ENCODE measurements at places on chromosomes 2 and 18.

- DNase-seq, result no peak
Measured at GRCh38 chr2:170514140-170514539, 201.0 kb upstream of the SP5 start.

DNA sequence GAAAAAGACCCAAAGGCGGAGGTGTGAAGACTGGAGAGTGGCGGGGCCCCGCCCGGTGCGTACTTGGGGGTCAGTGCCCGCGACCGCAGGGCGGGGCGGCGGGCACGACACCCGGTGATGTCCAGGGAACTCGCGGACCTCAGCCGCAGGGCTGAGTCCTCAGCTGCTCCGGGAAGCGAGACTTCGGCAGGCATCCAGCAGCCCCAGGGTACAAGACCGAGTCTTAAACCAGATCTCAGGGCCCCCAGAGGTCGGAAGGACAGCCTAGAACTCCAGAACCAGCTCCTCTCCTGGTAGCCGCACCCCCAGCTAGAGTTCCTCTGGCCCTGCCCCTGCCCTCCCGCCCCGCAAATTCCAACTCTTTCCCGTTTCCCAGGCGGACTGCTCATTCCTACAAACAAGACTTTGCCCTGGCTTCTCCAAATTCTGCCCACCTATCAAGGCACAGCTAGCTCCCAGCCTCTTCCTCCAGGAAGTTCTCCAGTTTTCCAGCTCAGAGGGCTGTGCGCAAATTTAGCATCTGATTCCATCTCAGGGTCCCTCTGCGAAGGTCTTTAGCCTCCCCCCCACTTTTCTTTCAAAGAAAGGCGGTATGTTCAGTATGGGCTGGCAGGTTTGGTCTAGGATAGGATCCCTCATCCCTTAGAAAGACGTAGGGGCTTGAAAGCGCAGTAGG, 26.0 kb upstream of the NOTO start:
- no peak for DNase-seq

DNA sequence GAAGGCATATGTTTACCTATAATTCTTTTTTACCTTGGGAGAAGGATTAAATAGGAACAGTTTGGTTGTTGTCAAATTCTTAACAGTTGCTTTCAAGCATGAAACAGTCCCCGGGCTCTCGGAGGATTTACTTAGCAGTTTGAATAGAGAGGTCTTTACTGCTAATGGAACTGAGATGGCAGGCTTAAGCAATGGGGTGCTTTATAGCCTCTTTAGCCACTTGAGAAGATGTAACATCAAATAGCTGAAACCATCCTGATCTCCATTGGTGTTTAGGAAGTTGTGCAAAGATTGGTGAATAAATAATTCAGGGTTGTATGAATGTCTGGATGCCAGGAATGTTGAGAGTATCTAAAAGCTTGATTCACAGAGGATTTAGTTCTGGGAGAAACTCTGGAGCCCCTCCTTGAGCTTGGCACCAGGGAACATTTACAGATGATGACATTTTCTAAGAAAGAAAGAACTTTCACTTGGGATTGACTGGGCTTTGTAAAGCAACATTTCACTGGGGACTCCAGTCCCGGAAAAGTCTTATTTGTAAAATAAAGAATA, 51.9 kb downstream of the PTPRM start:
- DNase-seq, result no peak

- no peak for DNase-seq
Measured at GRCh38 chr2:40129725-40130124, 322.2 kb downstream of the SLC8A1 start.

DNA sequence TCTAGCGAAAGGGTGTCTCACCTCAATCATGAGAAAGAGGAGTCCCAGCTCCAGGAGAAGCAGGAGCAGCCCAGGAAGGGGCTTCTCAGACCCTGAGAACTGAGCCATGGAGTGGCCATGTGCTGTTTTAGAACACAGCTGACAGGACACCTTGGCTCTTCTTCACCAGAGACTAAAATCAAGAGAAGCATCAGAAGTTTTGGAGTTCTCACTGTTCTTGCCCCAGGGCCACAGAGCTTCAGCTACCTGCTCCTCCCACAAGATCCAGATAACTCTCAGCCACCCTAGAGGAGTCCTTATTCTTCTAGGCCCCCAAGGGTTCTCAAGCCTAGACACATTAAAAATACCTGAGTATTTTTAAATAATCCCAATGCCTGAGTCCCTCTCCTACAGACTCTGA, 99.6 kb upstream of the ATP8B1 start:
- DNase-seq, result no peak

DNA sequence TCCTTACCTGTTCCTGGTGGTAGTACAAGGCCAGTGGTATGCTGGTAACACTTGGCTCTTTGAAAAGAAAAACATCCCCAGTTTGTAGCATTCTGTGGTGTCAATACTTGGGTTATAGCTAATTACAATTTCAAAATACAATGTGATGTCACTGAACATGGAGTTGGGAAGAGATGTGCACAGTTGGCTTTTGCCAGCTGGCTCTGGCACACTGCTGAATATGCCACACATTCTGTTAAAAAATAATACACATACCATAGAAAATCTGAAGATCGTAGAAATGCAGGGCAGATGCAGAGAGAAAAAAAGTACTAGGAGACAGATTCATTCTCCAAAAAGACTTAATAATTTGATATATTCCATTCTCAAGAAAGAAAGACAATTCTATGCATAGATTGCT, 101.5 kb downstream of the TACR1 start:
- DNase-seq, result no peak

DNA sequence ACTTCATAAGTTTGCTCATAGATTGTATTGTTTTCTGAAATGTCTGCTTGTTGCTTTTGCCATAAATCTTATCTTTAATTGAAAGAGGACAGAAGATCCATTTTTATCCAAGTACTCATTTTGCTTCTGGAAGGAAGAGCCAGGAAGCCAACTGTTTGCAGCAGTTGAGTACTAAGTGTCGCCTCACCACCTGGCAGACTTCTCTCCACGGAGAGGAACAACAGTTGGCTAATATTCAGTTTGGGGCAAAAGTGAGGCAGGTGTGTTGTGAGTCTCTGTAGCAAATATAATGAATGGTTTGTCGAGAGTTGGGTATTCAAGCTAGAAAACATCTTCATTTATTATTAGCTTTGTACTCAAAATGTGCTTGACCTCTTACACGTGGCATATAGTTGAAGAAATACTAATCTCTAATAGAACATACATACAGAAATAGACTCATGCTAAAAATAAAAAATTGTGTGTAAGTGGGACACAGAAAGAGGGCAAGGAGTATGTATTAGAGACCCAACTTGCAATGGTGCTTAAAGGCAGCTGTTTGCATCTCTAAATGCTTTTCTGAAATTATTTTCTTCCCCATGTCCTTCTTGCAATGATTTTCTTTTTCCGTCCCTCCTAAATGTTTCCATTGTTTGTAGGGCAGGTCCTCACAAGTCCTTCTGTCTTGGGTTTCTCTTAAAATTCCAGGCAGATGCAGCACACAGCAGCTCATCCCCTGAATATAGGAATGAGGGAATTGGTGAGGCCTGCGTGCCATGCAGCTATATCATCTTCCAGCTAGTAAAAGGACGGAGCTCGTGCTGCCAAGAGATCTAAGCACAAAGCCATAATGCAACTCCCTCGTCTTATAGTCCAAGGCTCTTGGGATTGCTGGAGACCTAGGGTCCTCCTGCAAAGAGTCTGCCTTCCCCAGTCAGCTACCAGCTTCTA, 44.8 kb upstream of the MAP3K20 start:
- no peak for DNase-seq

DNA sequence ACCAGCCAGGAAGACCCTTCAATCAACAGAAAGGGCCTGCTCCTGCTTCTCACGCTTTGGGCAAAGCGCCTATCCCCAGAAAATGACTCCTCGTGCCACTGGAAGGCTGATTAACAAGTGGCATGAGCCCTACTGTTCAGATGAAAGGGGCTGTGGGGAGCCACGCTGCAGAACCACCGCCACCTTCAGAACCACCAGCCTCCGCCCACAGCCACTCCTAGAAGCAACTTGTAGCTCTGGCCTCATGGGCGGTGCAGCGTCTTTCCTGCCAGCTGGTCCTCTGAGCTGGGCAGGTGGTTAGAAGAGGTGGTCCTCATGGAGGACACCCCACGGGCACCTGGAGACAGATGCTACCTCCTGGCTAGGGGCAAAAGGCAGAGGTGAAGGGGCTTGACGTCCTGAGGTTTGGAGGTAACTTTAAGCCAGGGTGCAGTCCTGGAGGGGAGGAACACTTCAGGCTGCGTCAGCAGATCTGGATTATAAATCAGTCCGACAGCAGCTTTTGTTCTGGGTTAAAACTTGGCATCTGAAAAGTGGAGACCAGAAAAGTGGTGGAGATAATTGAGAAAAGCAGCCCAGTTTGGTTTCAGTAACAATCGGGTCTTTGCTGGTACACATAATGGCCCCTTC, 861 bp upstream of the SEMA4C start:
- DNase-seq, result no peak

DNA sequence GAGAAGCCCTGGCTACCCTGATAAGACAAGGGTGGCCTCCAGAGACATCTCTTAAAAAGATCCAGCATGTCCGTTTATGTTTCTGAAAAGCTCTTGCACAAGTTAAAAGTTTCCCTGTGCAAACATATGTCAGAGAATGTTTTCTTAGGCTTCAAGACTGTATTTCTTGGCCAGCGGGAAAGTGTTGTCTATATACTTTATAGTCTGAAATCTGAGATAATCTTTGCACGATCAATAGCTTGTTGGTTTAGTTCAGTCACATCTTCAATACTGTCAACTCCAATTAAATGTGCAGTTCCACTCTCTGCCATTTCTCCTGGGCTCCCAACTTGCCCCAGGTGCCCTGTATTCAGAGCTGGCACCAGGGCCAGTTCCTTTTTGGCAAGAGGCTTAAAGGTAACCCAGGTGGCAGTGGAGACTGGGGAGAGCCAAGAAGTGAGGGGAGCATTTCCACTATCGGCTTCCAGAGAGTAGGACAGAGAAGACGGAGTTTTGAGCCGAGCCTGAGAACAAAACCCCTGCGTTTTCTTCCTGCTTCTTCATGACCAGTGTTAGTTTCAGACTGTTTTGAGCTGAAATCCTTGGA, 64.4 kb downstream of the ACOXL start:
- DNase-seq, result no peak

GRCh38 chr2:160387558-160388262, 105.9 kb downstream of the RBMS1 start:
- no peak for DNase-seq

GRCh38 chr18:2642771-2643170, 12.8 kb upstream of the SMCHD1 start:
- DNase-seq, result no peak

- DNase-seq, result no peak
Measured at GRCh38 chr2:202479090-202479489, 103.0 kb downstream of the BMPR2 start.

DNA sequence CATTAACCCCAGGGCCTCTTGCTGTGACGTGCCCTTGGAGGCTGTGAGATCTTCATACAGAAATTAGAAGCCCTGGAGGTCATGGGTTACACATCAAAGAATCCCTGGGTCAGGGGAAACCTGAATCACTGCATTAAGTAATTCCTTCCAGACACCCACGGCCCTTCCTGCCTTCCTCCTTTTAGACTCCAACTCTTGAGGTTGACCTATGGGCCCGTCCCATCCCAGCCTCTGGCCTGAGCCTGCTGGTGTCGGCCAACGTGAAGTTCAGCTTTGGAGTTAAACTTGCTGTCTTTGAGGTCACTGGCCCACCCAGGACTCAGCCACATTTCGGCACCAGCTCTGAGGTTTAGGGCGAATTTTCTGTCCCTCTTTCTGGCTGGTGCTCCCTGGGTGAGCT, 198.3 kb downstream of the ACKR3 start:
- no peak for DNase-seq

DNA sequence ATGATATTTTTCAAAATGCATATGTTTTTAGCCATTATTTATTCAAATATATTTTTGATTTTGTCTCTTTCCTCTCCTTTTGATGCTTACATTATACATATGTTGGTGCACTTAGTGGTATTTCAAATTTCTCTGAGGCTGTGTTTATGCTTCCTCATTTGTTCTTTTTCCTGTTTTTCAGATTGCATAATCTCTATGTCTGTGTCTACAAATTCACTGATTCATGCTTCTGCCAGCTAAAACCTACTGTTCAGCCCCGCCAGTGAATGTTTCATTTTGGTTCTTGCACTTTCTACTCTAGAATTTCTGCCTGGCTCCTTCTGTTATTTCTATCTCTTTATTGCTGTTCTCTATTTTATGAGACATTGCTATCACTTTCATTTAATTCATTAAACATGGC, 951.7 kb upstream of the CNTNAP5 start:
- DNase-seq, result no peak

GRCh38 chr2:50584185-50584584, 447.7 kb downstream of the NRXN1 start:
- DNase-seq, result no peak

GRCh38 chr2:152566728-152567069, 150.6 kb downstream of the PRPF40A start:
- peak; percentile 46 for DNase-seq

- no peak for DNase-seq
Measured at GRCh38 chr2:58714238-58714637, 473.1 kb upstream of the FANCL start.

GRCh38 chr2:119338826-119339561, 27.6 kb downstream of the C2orf76 start:
- peak; percentile 56 for DNase-seq

DNA sequence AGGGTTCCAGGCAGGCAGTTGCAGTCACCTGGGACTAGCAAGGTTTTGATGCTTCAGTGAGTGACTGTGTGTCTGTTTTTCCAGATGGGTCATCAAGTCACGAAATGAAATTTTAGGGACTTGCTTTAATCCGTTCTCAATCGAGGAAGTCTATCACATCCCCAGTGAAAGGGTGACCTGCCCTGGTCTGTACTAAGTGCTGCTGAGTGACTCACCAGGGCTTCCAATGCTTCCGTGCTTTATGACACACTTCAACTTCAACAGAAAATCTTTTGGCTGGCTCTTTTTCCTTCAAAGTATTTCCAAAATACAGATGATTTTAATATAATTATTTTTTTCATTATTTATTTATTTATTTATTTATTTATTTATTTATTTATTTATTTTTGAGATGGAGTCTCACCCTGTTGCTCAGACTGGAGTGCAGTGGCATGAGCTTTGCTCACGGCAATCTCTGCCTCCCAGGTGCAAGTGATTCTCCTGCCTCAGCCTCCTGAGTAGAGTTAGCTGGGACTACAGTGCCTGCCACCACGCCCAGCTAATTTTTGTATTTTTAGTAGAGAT, 18.4 kb downstream of the TFCP2L1 start:
- no peak for DNase-seq

- DNase-seq, result no peak
Measured at GRCh38 chr2:70471129-70471528, 82.5 kb downstream of the TGFA start.

DNA sequence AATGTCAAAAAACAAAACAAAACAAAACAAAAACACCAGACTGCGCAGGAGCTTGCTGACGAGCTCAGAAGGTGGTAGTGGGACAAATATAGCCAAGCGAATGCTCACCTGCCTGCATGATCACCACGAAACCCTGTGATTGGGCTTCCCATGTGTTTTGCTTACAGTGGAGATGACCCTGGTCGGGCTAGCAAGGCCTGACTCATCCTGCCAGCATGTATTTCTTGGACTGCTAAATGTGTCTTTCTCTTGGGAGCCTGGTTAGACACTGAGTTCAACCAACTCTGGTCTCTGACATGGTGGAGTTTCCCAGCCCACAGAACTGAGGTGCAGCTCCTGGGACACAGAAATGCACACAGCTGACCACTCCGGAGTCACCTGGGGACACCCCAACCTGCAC, 30.7 kb upstream of the DUSP2 start:
- DNase-seq, result no peak
